ENCODE measurements at places on chromosomes 16 and 17. TPM values are rescaled to one million over a fixed set of nuclear protein-coding genes. Genes with fewer than 3 reads are reported as not detected.

GRCh38 chr17:3318336-3318735, 20.2 kb upstream of the OR3A1 start:
- H3K36me3 ChIP-seq = no peaks in the 10 kb centered on the region
- no peaks in the 10 kb centered on the region for H3K27me3 ChIP-seq
- no peak overlapping the region for H3K4me3 ChIP-seq
- H3K27ac ChIP-seq = no peak overlapping the region
- no peaks in the 10 kb centered on the region for H3K4me1 ChIP-seq
- DNase-seq = no peak

Gene TBC1D3I
- 0.91 TPM for total RNA-seq

- no peak overlapping the region for H3K27ac ChIP-seq
- no peak overlapping the region for H3K4me3 ChIP-seq
- peak; percentile 39 for DNase-seq
- no peaks in the 10 kb centered on the region for H3K27me3 ChIP-seq
- H3K4me1 ChIP-seq = peaks cover 37% of the 10 kb centered on the region
Measured at GRCh38 chr17:81517339-81518112, 4.9 kb upstream of the ACTG1 start.

Gene P2RX5
- total RNA-seq = 16.0 TPM

GRCh38 chr17:39763051-39763820, 25.5 kb downstream of the GRB7 start:
- no peak overlapping the region for H3K4me3 ChIP-seq
- H3K4me1 ChIP-seq = peaks cover 68% of the 10 kb centered on the region
- no peak overlapping the region for H3K27ac ChIP-seq
- peaks cover 40% of the 10 kb centered on the region for H3K36me3 ChIP-seq
- DNase-seq = no peak
- H3K27me3 ChIP-seq = no peaks in the 10 kb centered on the region

Gene HSD17B2
- total RNA-seq = not detected

DNA sequence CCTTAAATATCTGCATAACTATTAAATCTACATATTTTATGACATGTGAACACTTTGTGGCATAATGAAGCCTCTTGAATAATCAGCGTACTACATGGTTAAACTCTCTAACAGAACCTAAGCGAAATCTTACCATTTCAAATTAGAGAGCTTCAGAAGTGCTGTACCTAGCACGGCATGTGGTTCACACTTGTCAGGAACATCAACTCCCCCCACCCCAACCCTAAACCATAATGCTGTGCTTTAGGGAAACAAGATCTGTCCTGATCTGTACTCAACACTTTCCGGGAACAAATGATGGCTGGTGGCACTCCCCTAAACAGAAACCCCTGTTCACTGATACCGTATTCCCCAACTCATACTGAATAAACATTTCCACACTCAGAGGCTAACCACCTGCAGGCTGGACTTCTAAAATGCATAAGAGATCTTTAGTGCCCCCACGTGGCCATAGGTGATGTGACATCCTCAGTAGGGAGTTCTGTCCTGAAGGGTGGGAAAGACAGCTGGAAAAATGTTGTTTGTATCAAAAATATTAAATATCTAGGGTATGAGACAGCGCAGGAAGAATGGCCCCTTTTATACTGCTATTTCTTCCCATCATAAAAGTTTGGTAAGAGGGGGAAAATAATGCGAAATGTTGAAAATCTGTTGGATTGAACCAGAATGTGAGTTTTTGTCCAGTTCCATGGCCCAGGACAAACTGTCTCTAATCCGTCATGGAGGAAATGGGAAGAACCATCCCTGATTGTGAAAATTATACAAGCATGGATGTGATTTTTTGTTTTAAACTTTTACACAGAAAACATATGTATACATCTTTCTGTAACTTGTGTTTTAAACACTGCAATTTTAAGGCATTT, 88.6 kb downstream of the USP31 start:
- H3K27me3 ChIP-seq = no peaks in the 10 kb centered on the region
- DNase-seq = peak; percentile 39
- no peaks in the 10 kb centered on the region for H3K36me3 ChIP-seq

DNA sequence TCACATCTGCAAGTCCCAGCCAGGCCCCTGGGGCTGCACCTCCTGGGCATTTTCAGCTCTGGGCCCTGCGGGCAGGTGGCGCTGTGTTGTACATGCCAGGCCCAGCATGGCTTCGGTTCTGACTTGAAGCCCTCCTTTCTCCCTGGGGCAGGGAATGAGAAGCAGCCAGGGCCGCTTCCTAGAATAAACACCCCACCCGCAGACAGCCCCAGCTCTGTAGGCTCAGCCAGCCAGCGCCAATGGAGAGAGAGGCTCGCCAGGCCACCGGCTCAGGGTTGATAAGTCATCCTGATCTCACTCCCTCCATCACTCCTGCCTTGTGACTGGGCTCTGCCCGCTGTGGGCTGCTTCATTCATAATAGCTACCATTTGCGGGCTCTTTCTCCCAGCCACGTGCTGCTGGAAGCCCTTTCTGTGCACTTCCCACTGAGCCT, 6.0 kb upstream of the GLIS2 start:
- no peaks in the 10 kb centered on the region for H3K27me3 ChIP-seq
- H3K27ac ChIP-seq = no peak overlapping the region
- H3K4me1 ChIP-seq = peaks cover 27% of the 10 kb centered on the region
- no peak overlapping the region for H3K4me3 ChIP-seq
- DNase-seq = peak; percentile 47

GRCh38 chr16:29649588-29650494, 13.2 kb upstream of the SPN start:
- H3K27me3 ChIP-seq = no peaks in the 10 kb centered on the region
- no peaks in the 10 kb centered on the region for H3K36me3 ChIP-seq
- H3K4me1 ChIP-seq = peaks cover 8% of the 10 kb centered on the region
- DNase-seq = no peak

DNA sequence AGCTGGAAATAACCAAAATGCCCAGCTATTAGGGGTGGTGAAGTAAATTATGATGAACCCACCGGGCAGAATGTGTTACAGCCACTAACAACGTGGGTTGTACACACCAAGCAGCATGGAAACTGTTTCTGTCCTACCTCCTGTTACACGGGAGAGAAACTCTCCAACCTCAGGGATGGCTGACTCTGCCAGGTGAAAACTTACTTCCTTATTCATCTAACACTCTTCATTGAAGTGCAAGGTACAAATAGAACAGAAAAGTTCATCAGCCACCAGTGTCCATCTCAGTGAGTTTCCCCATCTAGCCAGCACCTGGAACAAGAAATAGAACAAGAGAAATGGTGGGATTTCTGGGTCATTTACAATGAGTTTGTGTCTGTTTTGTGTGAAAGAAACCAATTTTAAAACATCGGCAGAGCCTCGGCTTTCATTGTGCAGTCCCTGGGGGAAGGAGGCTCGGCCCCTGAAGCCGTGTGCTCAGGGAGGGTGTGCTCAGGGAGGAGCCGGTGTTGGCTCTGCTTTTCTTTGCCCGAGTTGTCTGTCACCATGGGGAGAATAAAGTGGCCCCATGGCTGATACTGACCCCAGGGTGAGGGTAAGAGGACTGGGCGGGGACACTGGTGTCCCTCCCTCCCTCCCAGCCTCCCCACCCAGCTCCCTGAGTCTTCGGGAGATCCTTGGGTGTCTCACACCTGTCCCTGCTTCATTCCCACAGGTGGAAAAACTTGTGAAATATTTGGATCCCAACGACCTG, 39.8 kb downstream of the RAB11FIP4 start:
- no peak overlapping the region for H3K27ac ChIP-seq
- no peaks in the 10 kb centered on the region for H3K27me3 ChIP-seq
- H3K36me3 ChIP-seq = no peaks in the 10 kb centered on the region
- H3K4me3 ChIP-seq = no peak overlapping the region
- no peak for DNase-seq
- H3K4me1 ChIP-seq = peaks cover 18% of the 10 kb centered on the region

Gene KCNJ2
- not detected for total RNA-seq

Gene GP1BA
- total RNA-seq = not detected

GRCh38 chr16:4115209-4115948, 863 bp downstream of the ADCY9 start:
- H3K27ac ChIP-seq = no peak overlapping the region
- H3K36me3 ChIP-seq = no peaks in the 10 kb centered on the region
- H3K4me3 ChIP-seq = no peak overlapping the region
- DNase-seq = peak; percentile 43

GRCh38 chr17:73474370-73474988, 162.7 kb upstream of the CDC42EP4 start:
- H3K36me3 ChIP-seq = no peaks in the 10 kb centered on the region
- no peaks in the 10 kb centered on the region for H3K4me1 ChIP-seq
- no peak overlapping the region for H3K4me3 ChIP-seq

Gene ENDOV
- 20.1 TPM for total RNA-seq

DNA sequence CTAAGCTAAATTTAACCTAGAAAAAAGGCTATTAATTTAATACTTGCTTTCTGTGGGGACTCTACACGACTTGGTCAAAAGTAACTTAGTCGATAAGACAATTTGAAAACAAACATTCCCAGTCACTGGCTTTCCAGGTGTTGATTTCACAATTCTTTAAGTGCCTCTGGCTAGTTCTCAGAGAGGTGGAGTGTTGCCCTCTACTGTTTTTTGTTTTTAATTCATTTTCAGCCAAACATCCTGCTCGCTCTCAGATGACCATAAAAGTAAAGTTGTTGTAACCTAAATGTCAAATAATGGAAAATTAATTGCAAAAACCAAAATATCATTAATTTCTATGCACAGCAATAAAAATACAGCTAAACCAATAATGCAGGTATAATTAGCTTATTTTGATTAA, 107.1 kb downstream of the MYO1D start:
- H3K36me3 ChIP-seq = no peaks in the 10 kb centered on the region
- H3K4me3 ChIP-seq = no peak overlapping the region
- no peak overlapping the region for H3K27ac ChIP-seq
- H3K27me3 ChIP-seq = no peaks in the 10 kb centered on the region
- no peaks in the 10 kb centered on the region for H3K4me1 ChIP-seq
- DNase-seq = no peak

DNA sequence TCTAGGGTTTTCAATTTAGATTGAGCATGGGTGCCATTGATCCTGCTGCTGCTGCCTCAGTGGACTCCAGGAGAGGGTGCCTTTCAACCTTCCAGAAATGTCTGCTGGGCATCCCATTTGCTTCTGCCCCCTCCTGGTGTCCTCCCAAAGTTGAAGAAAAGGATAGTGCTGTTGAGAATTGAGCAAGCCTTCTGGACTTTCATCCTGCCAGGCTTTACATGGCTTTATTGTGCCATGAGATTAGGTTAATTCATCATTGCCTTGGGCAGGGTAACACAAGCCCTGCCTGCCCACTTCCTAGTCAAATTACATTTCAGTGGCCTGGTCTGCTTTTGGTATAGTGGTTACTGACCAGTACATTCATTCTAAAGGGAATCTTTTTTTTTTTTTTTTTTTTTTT, 17.9 kb upstream of the TANGO6 start:
- H3K27me3 ChIP-seq = no peaks in the 10 kb centered on the region
- DNase-seq = no peak
- H3K4me3 ChIP-seq = no peak overlapping the region
- no peaks in the 10 kb centered on the region for H3K36me3 ChIP-seq
- H3K4me1 ChIP-seq = no peaks in the 10 kb centered on the region

GRCh38 chr17:15086776-15087295, 178.3 kb downstream of the PMP22 start:
- H3K27ac ChIP-seq = no peak overlapping the region
- no peaks in the 10 kb centered on the region for H3K4me1 ChIP-seq
- H3K36me3 ChIP-seq = no peaks in the 10 kb centered on the region
- H3K4me3 ChIP-seq = no peak overlapping the region
- no peaks in the 10 kb centered on the region for H3K27me3 ChIP-seq

- H3K27me3 ChIP-seq = no peaks in the 10 kb centered on the region
- H3K36me3 ChIP-seq = no peaks in the 10 kb centered on the region
- H3K27ac ChIP-seq = no peak overlapping the region
- peaks cover 27% of the 10 kb centered on the region for H3K4me1 ChIP-seq
Measured at GRCh38 chr17:68302066-68302564, 10.8 kb downstream of the ARSG start.

GRCh38 chr17:61504697-61505096, 52.5 kb downstream of the TBX4 start:
- DNase-seq = no peak
- H3K36me3 ChIP-seq = no peaks in the 10 kb centered on the region
- no peak overlapping the region for H3K4me3 ChIP-seq
- no peaks in the 10 kb centered on the region for H3K4me1 ChIP-seq

Gene PRR14
- total RNA-seq = 100 TPM

DNA sequence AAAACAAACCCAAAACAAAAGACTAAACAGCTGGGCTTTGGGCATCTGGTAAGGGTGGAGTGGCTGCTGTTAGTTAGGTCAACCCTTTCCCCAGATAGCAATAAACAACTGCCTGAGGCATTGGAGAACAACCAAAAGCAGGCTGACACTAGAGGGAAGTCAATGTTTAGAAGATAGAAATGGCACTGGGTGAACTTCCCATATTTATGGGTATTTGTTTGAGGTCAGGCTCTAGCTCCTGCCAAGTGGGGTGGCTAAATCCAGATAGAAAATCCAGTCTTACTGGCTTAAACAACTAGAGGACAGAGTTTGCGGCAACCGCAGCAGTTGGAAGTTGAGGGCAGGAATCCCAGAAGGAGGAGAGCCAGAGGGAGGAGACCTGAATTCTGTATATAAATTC, 79.4 kb downstream of the SDK2 start:
- H3K4me3 ChIP-seq = no peak overlapping the region
- H3K36me3 ChIP-seq = no peaks in the 10 kb centered on the region
- H3K4me1 ChIP-seq = peaks cover 11% of the 10 kb centered on the region
- H3K27me3 ChIP-seq = no peaks in the 10 kb centered on the region
- no peak for DNase-seq

DNA sequence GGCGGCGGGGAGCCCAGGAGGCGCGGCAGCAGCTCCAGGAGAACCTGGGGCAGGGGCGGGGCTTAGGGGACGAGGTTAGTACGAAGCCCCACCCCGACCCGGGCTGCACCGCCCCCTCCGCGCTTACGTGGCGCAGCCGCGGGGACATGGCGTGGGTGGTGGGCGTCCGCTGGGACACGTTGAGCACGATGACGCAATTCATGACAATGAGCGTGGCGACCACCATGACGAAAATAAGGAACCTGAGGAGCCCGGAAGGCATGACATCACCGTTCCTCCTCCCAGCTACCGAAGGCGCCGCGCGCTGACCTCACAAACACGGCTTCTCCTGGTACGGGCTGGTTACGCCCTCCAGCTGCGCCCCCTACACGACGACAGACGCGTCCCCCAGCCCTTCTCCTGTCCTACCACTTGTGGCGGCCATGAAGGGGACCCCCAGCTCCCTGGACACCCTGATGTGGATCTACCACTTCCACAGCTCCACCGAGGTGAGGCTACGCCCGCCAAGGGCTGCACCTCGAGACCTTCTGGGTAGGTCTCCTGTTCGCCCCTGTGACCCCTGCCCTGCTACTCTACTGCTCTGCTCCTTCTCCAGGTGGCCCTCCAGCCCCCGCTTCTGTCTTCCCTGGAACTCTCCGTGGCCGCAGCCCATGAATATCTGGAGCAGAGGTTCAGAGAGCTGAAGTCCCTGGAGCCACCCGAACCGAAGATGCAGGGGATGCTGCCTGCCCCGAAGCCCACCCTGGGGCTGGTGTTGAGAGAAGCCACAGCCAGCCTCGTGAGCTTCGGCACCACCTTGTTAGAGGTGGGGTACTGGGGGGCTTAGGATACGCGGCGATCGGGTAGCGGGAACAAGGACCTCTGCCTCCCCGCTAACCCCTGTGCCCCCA, at the start of gene C17orf107:
Gene C17orf107 (plus strand): TSS at position 196 of the 890 bp plus-strand sequence. CDS start 227 bp downstream, at position 423.
- no peaks in the 10 kb centered on the region for H3K27me3 ChIP-seq
- peak; percentile 92 for DNase-seq
- peaks cover 39% of the 10 kb centered on the region for H3K4me1 ChIP-seq
- H3K4me3 ChIP-seq = peak within 1 kb of the TSS; percentile 54

- H3K4me3 ChIP-seq = no peak overlapping the region
- H3K27ac ChIP-seq = no peak overlapping the region
Measured at GRCh38 chr16:85363427-85363826, 249.7 kb upstream of the GSE1 start.

Data from CD4-positive, alpha-beta memory T cell (primary cell).